ENCODE measurements at places on chromosomes 3 and 15. TPM values are rescaled to one million over a fixed set of nuclear protein-coding genes. Genes with fewer than 3 reads are reported as not detected.
A peak's percentile ranks its signal among the peaks of the same experiment; 100 is the strongest.

- DNase-seq = no peak
These were observed 69.8 kb upstream of the ANKRD34C start for GRCh38 chr15:79212589-79213157.

DNA sequence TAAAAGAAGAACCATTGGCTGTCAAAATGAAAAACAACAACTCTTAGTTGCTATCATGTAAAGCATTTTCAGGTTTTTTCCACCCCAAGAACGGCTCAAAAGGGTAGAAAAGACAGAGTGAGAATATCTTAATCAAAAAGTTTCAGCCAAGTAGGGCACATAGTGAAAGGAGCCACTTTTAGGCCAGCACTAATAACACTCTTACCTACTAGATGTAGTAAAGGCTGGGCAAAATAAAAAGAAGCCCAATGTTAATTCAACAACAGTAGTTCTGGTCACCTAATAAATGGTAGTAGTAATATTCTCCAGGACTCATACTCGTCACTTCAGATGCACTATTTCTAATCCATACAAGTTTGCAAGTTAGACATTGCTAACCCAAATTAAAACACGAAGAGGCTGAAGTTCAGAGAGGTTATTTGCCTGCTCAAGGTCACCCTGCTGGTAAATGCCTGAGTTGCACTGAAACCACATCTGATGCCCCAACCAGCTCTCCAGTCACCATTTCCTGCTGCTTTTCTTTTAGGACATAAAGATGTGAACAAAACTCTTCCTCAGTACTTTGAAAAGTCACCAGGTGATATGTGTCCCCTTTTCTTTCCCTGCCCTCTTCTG is 7.5 kb downstream of the GOLIM4 start:
- DNase-seq = no peak

DNA sequence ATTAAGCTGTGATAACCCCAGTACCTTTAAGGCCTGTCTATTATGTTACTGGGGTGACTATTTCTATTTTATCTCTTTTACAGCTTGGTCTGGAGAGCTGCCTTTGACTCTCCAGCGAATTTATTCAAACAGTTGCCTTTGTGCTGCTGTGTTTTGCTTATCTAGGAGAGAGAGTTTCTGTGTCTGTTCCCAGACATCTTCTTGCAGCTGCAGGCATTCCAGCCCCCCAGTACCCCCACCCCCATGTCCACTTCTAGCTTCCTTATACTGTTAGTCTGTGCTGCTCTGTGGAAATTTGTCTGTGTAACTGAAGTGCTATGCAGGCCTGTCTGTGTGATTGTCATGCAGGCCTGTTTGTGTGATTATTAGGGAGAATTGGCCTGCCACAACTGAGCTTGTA is 713.7 kb upstream of the SEMA6D start:
- no peak for DNase-seq

- DNase-seq = no peak
These were observed 33.7 kb downstream of the BNC1 start for GRCh38 chr15:83250781-83251180.

GRCh38 chr15:65651831-65652749 is 30.4 kb downstream of the SLC24A1 start:
- DNase-seq = no peak

- DNase-seq = no peak
These were observed 1.2 kb downstream of the TBL1XR1 start for GRCh38 chr3:177196008-177196455.

DNA sequence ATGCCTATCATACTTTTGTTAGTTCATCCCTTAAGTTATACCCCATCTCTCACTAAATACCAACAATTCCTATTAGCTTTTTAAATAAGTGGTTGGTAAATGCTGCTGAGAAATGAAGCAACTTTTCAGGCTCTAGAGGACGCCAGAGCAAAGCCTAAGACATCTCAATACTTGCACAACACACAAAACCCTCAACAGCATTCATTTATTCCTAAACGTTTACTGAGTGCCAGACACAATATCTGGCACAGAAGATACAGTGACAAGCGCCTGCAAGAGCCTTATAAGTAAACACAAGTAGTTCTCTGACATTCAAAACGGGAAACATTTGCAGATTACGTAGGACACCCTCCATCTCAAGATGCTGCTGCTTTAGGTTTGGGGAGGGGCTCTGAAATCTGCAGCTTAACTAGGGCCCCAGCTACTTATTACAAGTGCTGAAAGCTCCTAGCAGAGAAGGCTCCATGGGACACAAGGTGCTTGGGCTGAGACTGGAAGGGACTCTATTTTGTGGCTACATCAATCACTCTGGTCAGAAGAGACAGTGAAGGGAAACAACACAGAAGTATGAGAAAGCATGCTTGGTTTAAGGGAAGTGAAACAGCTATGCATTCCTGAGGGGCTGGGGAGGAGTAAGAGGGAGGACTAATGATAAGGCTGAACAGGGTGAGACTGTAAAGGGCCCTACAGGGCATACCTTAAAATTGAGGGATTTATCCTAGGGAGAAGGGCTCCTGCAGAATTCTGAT is 311.3 kb downstream of the PLCL2 start:
- DNase-seq = no peak

DNA sequence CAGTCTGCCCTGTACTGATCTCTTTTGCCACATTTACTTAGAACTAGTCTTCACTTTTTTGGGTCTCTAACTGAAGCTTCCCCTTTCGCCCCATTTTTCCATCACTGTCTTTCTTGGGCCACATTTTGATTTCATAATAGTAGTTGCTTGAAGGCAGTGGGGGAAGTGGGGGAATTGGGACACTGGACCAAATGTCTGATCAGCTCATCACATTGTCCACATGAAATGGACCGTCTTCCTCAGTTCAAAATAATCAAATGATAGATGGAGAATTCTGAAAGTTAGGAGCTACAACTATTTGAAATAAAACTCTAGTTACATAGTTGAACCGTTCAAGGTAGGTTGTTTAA is 747 bp downstream of the PDCD6IP start:
- DNase-seq = no peak

GRCh38 chr15:87193481-87193880 is 1063.1 kb downstream of the NTRK3 start:
- DNase-seq = no peak

DNA sequence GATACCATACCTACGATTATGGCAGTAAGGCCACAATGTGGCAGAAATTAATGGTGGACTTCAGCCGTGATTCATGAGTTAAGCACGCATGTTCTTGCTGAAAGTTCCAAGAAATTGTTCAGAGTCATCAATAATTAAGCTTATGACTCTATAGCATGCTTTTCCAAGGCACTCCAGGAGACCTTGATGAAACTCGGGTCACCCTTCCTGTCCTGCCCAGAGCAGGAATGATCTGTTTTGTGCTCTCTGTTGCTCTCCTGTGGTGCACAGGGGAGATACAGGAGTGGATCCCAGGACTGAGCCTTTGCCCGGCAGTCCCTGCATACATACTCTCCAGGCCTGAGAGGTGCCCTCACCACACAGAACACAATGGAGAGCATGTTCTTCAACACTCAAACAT is 141.6 kb upstream of the SLC2A2 start:
- DNase-seq = peak; percentile 61

GRCh38 chr3:126617571-126617970 is 37.4 kb downstream of the TXNRD3 start:
- no peak for DNase-seq

GRCh38 chr15:101121511-101122090 is 130.2 kb downstream of the CHSY1 start:
- DNase-seq = peak; percentile 65

DNA sequence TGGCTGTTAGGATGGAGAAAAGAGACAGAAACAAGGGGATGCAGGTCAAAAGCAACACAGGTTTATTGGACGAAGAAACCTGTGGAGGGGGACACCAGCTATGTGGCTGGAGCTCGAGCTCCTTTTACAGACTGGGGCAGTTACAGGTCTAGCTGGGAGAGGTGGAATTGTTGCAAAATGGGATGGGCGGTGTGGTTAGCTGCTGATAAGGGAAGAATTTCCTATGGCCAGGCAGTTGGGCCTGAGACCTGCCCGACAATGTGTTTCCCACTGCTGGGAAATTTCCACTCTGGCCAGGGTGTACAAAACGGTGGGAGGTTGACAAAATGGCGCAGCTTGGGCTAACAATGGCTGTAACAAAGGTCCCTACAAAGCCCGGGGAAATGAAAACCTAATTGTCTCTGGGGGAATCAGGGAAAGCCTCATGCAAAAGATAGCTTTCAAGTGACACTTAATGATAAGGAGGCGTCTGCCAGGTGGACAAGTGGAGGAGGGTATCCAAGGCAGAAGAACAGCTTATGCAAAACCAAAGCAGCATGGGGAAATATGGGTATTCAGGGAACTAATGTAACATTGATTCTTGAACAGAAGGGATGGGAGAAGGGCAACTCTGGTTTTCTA is 137.4 kb upstream of the SGO1 start:
- DNase-seq = no peak

DNA sequence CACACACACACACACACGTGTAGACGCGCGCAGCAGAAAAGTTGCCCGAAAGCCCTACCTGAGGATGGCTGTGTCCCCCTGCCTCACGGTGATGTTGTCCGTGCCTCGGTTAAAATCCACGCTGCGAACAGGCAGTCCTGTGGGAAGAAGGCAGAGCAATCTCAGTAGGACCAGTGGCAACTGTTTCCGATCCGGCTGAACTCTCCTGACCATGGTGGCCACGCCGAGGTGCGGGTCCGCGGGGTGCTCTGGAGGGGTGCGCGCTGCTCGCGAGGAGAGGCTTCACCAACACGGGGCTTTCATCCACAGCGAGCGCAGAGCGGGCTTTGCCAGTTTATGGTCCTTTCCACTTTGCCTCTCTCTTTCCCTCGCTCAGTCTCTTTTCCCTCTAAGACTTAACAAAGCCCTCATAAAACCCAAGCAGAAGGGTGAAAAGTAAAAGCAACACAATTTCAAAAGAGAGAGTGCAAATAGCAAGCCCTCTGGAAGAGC is 422 bp downstream of the LSAMP start:
- no peak for DNase-seq

GRCh38 chr3:177810162-177810623 is 612.9 kb upstream of the TBL1XR1 start:
- no peak for DNase-seq

- no peak for DNase-seq
These were observed 72.0 kb downstream of the LARS2 start for GRCh38 chr3:45460361-45460760.

DNA sequence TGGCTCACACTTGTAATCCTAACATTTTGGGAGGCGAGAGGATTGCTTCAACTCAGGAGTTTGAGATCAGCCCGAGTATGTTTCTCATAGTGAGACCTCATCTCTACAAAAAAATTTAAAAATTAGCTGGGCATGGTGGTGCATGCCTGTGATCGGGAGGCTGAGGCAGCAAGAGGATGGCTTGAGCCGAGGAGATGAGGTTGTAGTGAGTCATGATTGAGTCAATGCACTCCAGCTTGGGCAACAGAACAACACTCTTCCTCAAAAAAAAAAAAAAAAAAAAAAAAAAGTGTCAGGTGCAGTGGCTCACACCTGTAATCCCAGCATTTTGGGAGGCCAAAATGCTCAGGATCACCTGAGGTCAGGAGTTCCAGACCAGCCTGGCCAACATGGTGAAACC is 2.4 kb downstream of the RPL39L start:
- no peak for DNase-seq

- DNase-seq = no peak
These were observed 595 bp downstream of the PDCD7 start for GRCh38 chr15:65132878-65133547.

GRCh38 chr15:89898614-89899294 is 5.0 kb upstream of the AP3S2 start:
- DNase-seq = peak; percentile 34

GRCh38 chr15:50810128-50810527 is 44.6 kb upstream of the SPPL2A start:
- DNase-seq = no peak

DNA sequence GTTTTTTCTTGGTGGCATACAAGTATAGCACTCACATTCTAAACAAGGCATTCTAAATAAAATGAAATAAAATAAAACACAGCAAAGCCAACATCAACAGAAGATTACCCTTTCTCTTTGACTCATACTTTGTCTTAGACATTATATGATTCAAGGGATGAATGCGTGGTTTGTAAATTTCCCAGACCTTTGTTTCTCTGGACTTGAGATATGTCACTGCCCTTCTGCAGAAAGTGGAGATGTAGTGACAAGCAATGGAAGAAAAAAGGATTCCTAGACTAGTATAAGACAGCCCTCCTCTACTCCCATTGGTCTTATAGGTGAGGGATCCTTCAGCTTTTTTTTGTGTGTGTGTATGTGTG is 22.4 kb downstream of the NANOGP8 start:
- DNase-seq = no peak

- DNase-seq = no peak
These were observed 3.6 kb upstream of the DAZL start for GRCh38 chr3:16608816-16609215.

DNA sequence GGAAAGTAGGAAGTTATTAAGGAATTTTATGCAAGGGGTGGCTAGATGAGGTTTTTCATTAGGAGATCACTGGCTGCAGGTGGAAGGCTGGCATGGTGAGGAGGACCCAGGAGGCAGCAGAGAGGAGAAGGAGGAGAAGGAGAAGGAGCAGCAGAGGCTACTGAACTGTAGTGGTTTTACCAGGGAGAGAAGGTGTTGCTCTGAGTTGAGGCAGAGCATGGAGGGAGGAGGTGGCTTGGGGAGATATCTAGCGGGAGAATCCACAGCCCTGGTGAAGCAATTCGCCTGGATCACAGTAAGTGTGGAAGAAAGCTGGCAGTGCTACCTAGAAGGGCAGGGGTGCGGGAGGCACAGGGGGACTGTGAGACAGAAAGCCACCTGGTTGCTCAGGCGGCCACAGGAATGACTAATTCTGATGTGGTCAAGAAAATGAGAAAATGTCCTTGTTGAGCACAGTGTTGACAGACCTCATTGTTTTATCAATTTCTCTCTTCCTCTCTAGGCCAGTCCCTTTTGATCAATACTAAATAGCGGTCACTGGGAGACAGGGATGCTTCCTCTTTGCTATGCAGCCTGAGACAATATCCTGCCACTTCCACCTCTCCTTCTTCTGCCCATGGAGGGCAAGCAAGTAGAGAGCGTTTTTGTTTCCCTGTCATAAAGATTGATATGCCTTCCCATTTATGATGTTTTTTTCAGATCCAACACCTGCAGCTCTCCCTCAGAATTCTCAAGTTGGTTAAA is 94.6 kb downstream of the EEFSEC start:
- no peak for DNase-seq

GRCh38 chr3:107368654-107369398 is 8.4 kb upstream of the CCDC54 start:
- no peak for DNase-seq

Gene CIP2A
- total RNA-seq = 2.5 TPM

Gene GABRB3
- 91.6 TPM for total RNA-seq

Gene LIPH
- total RNA-seq = 34.0 TPM

Gene UROC1
- 0.14 TPM for total RNA-seq

Gene THAP10
- 4.9 TPM for total RNA-seq

Gene XCR1
- total RNA-seq = 0.66 TPM

Gene AHSG
- total RNA-seq = 2.2 TPM

Gene SCN11A
- 0.09 TPM for total RNA-seq

Gene UBAP1L
- total RNA-seq = 5.6 TPM

Gene TIMP4
- 3.7 TPM for total RNA-seq

Gene GREM1
- 293 TPM for total RNA-seq

Gene GPR62
- 0.55 TPM for total RNA-seq

Gene SLC9C1
- total RNA-seq = 0.46 TPM

Data from mucosa of gallbladder (tissue), 1 donor.